Bronchial epithelial cell (primary cell): ENCODE measurements at places on chromosomes 6 and 20. TPM values are rescaled to one million over a fixed set of nuclear protein-coding genes. Genes with fewer than 3 reads are reported as not detected.

HSPA1A gene
- 50.3 and 55.3 TPM in 2 replicates for total RNA-seq

PPIL4 gene
- 19.7 and 26.2 TPM in 2 replicates for total RNA-seq

STMND1 gene
- total RNA-seq: not detected in 2 replicates

SNX9 gene
- 25.5 and 26.6 TPM in 2 replicates for total RNA-seq

RAB32 gene
- total RNA-seq: 125 and 230 TPM in 2 replicates

GNAS-AS1 gene
- total RNA-seq: 0.13 and 1.3 TPM in 2 replicates

DNAAF9 gene
- 5.5 and 6.7 TPM in 2 replicates for total RNA-seq

NKX2-2 gene
- not detected in 2 replicates for total RNA-seq

ME1 gene
- 18.2 and 37.6 TPM in 2 replicates for total RNA-seq

OR2H2 gene
- not detected in 2 replicates for total RNA-seq

PRPH2 gene
- total RNA-seq: under 0.01 TPM in 1 of 2 replicates, not detected in the other

TULP1 gene
- under 0.01 TPM in 1 of 2 replicates, not detected in the other for total RNA-seq

DNA sequence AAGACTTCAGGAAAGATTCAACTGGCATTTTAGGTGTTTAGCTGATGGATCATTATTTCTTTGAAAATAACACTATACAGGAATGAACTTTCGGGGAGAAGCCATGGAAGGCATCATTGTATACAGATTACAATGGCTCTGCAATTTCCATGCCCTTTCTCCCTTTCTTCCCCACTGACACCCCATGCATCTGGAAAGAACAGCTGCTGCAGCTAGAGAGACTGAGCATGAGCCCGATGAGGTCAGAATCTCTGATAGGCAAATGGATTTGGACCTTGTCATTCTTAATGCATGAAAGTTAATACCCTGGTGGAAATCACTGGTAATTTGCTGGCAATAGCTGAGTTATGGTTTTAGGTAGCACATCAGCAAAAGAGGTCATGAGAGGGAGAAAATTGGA, 54.8 kb downstream of the BTBD3 start:
- no peak for DNase-seq

DNA sequence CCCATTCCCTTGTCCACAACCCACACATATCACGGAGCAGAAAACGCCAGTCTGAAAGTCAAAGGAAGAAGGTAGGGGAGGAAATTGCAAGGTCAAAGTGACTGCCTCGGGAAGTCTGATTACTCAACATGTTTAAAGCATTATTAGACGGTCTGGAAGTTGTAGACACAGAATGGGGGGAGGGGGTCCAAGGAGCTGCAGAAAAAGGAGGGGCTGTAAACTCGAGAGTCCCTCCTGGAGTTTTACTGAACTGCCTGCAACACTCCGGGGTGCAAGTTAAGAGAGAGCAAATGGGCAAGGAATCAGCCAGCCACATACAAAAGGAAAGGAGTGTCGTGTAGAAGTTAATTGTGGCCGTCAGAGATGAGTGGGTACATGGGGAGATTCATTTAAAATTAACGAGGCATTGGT, 417.7 kb upstream of the JARID2 start:
- DNase-seq: no peak

DNA sequence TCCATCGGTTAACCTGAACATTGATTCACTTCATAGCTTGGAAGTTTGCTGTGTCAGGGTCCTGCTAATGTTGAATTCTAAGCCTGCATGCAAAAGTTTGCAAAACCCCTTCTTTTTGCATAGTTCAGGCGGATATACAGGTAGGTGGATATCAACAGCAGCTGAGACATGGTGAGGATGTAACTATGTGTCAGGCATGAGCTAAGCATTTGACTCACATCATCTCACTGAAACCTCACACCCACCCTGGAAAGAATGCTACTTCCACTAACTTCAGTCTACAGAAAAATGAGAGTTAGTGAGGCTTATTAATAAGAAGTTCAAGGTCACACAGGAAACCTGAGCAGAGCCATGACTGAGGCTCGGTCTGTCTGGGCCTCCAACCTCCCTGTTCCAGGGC, 276.9 kb downstream of the BMP7 start:
- peak; percentile 21 for DNase-seq

GRCh38 chr6:100883347-100883746, 2.2 kb upstream of the ASCC3 start:
- no peak for DNase-seq

DNA sequence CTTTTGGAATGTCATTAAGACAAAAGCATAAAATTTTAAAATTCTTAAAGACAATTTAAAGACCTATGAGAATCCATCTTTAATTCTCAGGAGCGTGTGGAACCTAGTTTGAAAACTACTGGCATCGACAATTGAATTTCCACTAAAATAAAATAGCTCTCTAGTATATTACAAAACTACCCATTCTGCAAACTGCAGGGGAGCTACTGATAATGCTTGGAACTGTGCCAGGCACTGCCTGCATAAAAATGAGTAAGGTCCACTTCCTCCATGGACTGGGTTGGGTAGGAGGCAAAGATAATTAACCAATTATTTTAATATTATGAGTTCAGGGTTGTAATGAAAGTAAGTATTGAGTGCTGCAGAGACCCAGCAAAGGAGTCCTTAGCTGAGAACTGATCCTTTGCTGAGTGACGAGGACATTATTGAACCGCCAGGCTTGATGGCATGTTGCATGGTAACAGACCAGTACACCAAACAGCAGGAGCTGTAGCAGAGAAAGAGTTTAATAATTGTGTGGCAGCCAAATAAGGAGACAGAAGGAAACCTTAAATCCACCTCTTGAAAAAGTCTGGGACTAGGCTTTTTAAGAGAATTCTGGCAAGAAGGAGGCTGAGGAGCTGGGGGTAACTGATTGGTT, 261.3 kb downstream of the ESR1 start:
- DNase-seq: peak; percentile 42

DNA sequence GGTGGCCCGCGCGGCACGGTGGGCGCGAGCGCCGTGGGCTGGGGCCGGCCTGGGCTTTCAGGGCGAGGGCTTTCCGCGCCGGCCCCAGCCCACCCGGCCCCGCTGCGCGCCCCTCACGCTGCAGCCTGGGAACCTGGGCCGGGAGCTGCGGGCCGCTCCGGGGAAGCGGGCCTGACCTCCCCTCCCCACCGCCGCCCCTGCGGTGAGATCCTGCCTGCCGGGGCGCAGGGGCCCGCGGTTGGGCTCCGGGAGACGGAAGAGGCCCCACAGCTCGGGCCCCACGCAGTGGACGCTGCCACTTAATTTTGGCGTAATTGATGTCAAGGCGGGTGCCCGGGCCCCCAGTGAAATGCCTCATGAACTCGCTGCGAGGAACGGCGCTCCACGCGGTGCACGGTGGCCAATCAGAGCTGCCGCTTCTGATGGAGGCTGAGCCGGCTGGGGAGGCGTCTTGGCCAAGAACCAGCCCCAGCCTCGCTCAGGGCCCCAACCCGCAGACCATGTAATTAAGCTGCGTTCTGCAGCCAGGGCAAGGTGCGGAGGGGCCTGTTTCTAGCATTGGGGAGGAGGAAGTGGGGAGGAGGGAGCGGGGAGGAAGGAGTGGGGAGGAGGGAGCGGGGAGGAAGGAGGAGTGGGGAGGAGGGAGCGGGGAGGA, 96.1 kb upstream of the BHLHE23 start:
- peak; percentile 1 for DNase-seq

- peak; percentile 51 for DNase-seq
Observed at GRCh38 chr6:152386131-152386530, 251.0 kb downstream of the SYNE1 start.

- peak; percentile 62 for DNase-seq
Observed at GRCh38 chr6:127077886-127078285, 40.6 kb upstream of the RSPO3 start.

DNA sequence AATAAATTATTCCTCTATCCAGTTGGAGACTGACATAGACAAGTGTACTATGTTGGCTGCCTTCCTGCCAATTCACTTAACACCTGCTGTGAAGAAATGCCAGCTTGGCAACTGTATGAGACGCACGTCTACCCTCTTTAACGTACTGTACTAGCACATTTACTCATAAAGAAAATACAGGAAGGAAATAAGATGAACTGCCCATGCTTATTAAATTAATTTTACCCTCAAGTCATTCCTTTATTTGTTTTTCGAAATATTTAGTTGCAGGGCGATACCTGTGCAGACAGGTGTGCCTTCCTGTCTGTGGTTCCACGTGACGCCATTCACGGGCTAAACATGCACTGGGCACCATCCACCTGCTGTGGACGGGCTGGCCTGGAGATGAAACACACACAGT, 52.0 kb downstream of the PSMG4 start:
- DNase-seq: peak; percentile 88

DNA sequence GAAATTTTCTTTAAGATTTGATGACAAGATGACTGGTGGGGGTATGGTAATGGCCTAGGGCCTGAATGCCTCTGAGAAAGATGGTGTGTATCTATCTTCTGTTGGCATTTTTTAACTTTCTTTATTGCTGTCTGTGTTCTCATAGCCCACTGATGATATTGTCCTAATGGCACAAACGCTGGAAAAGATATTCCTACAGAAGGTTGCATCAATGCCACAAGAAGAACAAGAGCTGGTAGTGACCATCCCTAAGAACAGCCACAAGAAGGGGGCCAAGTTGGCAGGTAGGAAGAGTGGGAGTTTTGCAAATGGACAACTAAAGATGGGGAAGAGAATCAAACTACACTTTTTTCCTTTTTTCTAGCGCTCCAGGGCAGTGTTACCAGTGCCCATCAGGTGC, 7.5 kb downstream of the BRD2 start:
- DNase-seq: no peak

DNA sequence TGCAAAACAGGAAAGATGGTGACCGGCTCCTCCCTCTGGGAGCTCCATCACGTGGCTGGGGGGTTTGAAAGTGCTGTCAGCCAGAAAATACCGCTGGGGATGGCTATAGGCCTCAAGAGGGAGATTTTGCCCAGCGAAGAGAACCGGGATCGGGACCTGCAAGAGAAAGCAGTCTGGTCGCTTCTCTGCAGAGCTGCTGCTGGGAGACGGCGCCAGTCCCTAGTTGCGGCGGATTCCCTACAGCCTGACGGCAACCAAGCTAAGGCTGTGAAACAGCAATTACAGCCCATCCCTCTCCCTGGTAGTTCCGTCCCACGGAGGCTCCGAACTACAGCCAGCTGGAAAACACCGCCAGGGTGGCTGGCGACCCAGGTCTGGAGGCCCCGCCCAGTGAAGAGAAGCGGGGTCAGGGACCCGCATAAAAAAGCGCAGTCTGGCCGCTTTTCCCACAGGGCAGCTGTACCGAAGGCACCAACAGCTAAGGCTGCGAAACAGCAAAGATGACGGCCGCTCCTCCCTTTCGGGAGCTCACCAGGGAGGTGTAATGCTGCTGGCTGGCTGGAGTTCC, 238.1 kb upstream of the IRAK1BP1 start:
- no peak for DNase-seq

- DNase-seq: no peak
Observed at GRCh38 chr6:20217324-20217855, 5.1 kb upstream of the MBOAT1 start.

- DNase-seq: peak; percentile 99
Observed at GRCh38 chr6:44012078-44012493, 115.2 kb downstream of the MRPL14 start.
